Activated CD4-positive, alpha-beta T cell treated with anti-CD3 and anti-CD28 coated beads for 36 hours (primary cell): ENCODE measurements at places on chromosomes 1 and 21.

DNA sequence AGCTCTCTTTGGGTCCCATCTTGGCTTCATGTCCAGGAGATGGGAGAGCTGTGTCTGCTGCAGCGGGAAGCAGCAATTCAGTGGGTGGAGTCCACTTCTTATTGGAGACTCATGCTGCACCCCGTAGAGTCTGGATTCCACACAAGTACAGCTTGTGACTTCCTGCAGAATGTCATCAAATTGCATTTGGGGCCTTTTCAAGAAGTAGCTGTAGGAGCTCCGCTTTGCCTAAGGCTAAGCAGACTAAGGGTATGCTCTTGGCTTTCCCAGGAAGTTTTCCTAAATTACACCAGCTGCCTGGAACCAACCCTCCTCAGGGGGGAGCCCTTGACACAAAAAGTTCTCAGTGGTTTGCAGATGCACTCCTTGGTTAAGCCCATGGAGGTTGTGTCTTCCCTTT, 5.7 kb upstream of the MOB3C start:
- H3K27ac ChIP-seq = no peak overlapping the region
- no peak overlapping the region for H3K4me3 ChIP-seq
- peak; percentile 40 for DNase-seq
- peaks cover 1% of the 10 kb centered on the region for H3K4me1 ChIP-seq

DNA sequence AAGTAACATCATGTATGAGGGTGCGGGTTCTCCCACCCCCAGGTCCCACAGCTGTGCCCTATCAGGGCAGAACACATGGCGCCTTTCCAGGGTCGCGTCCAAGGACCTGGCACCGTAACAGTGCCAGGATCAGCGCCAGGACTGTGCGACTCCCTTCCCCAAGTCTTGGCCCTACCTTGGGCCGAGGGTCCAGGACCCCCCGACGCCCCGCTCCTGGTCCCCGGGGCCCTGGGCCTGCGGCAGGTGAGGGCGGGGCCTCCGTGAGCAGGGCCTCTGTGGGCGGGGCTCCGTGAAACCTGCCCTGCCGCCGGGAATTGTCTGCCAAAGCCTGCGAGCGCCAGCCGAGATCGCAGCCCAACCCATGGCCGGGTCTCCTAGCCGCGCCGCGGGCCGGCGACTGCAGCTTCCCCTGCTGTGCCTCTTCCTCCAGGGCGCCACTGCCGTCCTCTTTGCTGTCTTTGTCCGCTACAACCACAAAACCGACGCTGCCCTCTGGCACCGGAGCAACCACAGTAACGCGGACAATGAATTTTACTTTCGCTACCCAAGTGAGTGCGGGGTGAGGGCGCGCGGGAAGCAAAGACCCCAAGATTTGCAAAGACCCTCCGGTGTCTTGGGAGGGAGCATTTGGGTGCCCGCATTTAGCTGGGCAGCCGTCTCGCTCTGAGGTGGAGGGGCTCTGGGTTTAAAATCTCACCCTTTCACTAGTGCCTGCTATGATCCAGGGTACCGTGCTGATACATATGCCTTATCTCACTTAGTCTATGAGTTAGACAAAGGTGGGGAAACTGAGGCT, at the start of gene RHBG:
Gene RHBG (plus strand): TSS at position 323 of the 796 bp plus-strand sequence. CDS start 39 bp downstream, at position 362.
- H3K4me1 ChIP-seq = peaks cover 2% of the 10 kb centered on the region
- DNase-seq = peak; percentile 35
- peaks cover 23% of the 10 kb centered on the region for H3K27me3 ChIP-seq
- no peak within 1 kb of the TSS for H3K27ac ChIP-seq
- H3K4me3 ChIP-seq = peak within 1 kb of the TSS; percentile 47
- no peaks in the 10 kb centered on the region for H3K36me3 ChIP-seq

DNA sequence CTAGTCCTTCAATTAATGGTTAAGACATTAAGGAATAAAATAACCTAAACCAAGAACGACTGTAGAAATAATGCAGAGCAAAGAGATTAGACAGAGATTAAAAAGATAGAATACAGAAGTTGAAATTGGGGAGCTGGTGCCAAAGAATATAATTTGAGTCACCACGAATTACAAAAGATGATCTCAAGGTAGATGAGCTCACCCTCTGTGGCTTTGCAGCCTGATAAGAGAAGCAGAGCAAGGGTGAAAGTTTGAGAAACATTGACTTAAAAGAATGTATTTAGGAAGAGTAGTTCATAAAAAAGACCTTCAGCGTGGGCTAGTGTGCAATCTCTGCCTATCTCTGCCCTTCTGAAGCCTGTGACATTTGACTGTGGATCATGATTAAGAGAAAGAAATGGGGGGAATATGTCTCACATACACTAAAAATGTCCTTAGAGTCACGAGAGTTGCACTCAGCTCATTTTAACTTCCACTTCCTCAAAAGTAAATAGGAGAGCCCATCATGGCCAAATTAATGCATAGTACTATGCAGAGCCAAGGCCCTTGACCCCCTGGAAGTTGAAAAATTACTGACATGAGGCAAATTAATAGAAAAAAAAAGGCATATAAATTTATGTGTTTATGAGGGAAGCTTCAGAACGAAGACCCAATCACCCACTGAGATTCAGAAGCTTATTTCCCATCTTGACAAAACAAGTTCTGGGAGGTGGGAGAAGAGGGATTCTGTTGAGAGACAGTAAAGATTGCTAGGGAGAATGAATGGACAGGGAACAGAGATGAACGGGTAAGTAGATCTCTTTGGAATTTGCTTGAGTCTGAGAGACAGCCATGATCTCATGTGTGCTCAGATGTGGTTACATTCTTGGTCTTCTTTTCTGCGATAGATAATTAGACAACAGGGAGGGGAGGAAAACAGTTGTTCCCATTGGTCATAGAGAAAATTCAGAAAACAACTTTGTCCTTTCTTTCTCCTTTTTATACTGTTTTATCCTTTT, 395.4 kb upstream of the LRRC7 start:
- no peaks in the 10 kb centered on the region for H3K36me3 ChIP-seq
- H3K4me1 ChIP-seq = no peaks in the 10 kb centered on the region
- H3K27me3 ChIP-seq = no peaks in the 10 kb centered on the region
- H3K4me3 ChIP-seq = no peak overlapping the region

- no peaks in the 10 kb centered on the region for H3K4me1 ChIP-seq
- no peak overlapping the region for H3K27ac ChIP-seq
- H3K4me3 ChIP-seq = no peak overlapping the region
- H3K36me3 ChIP-seq = peaks cover 11% of the 10 kb centered on the region
- no peaks in the 10 kb centered on the region for H3K27me3 ChIP-seq
Observed at GRCh38 chr1:43736819-43737218, 29.5 kb downstream of the ST3GAL3 start.

DNA sequence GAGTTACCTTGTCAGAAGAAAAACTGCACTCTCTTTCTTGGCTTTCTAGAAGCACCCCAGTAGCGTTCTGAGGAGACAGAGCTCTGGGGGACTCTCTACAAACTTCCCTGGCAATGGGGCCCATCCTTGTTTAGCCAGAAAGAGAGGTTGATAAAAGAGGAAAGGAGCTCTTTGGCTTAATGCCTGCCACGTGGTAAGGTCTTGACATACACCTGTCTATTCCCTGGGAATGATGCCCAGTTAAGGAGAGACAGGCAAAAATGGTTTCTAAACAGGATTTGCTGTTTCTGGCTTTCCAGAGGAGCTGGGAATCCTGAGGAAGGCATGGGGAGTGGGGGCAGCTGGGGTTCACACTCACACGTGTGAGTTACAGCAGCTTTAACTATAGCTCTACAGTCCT, 30.2 kb upstream of the IL20 start:
- DNase-seq = no peak
- H3K27me3 ChIP-seq = peaks cover 2% of the 10 kb centered on the region
- no peaks in the 10 kb centered on the region for H3K36me3 ChIP-seq
- H3K4me3 ChIP-seq = no peak overlapping the region
- H3K4me1 ChIP-seq = no peaks in the 10 kb centered on the region

- DNase-seq = no peak
- H3K27me3 ChIP-seq = no peaks in the 10 kb centered on the region
- H3K27ac ChIP-seq = no peak overlapping the region
- no peaks in the 10 kb centered on the region for H3K36me3 ChIP-seq
Observed at GRCh38 chr1:109542657-109543056, 3.0 kb downstream of the GPR61 start.

- peak; percentile 4 for DNase-seq
- H3K4me3 ChIP-seq = no peak overlapping the region
- H3K27me3 ChIP-seq = peaks cover 2% of the 10 kb centered on the region
- no peaks in the 10 kb centered on the region for H3K4me1 ChIP-seq
Observed at GRCh38 chr21:45987121-45987711, 5.6 kb downstream of the COL6A1 start.

- H3K4me1 ChIP-seq = peaks cover 12% of the 10 kb centered on the region
- no peak overlapping the region for H3K27ac ChIP-seq
- H3K4me3 ChIP-seq = no peak overlapping the region
- H3K36me3 ChIP-seq = no peaks in the 10 kb centered on the region
- no peaks in the 10 kb centered on the region for H3K27me3 ChIP-seq
Observed at GRCh38 chr1:168148916-168149315, 12.2 kb upstream of the GPR161 start.

GRCh38 chr1:211326528-211327345, at the start of gene TRAF5:
Gene TRAF5, plus strand, starts transcription at chr1:211326833. Its CDS starts 26,407 bp downstream, at chr1:211353240.
- H3K27me3 ChIP-seq = no peaks in the 10 kb centered on the region
- DNase-seq = peak; percentile 67
- peaks cover 10% of the 10 kb centered on the region for H3K36me3 ChIP-seq
- H3K4me3 ChIP-seq = peak within 1 kb of the TSS; percentile 87
- H3K27ac ChIP-seq = peak within 1 kb of the TSS; percentile 95
- H3K4me1 ChIP-seq = peaks cover 82% of the 10 kb centered on the region

DNA sequence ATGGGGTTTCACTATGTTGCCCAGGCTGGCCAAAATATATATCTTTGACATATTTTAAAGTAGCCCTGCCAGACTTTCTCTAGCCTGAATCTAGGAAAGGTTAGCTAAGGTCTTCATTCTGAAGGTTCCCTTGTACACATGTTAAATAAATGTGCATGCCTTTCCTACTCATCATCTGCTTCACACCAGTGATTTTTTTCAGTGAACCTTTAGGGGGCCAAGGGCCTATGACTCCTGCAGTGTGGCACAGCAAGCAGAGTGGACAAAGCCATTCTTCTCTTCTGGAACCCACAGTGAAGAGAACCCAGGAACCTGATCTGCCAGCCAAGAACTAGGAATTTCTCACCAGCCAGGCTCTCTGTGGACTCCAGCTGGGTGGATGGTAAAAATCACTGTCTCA, 22.9 kb downstream of the CBR1 start:
- no peak overlapping the region for H3K4me3 ChIP-seq
- H3K27me3 ChIP-seq = peaks cover 7% of the 10 kb centered on the region
- H3K4me1 ChIP-seq = no peaks in the 10 kb centered on the region
- no peak for DNase-seq
- peaks cover 5% of the 10 kb centered on the region for H3K36me3 ChIP-seq
- H3K27ac ChIP-seq = no peak overlapping the region

GRCh38 chr1:207362962-207363860, 41.7 kb downstream of the CD55 start:
- no peak overlapping the region for H3K4me3 ChIP-seq
- H3K27ac ChIP-seq = no peak overlapping the region
- H3K36me3 ChIP-seq = peaks cover 20% of the 10 kb centered on the region
- DNase-seq = peak; percentile 37
- no peaks in the 10 kb centered on the region for H3K27me3 ChIP-seq

DNA sequence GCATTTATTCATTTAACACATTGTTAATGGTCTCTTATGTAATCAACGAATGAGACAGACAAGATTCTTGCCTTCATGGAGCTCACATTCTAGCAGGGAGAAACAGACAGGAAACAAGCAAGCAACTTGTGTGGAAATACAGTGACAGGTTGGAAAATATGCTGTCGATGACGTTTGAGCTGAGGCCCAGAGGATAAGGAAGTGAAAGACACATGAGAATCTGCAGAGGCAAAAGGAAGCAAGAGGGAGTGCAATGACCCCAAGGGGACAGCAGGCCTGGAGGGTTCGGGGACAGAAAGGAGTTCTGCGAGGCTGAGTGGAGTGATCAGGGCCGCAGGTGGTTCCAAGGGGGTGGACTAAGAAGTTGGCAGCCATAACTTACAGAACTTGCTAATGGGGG, 60.6 kb upstream of the AKT3 start:
- peaks cover 18% of the 10 kb centered on the region for H3K27me3 ChIP-seq
- no peak overlapping the region for H3K27ac ChIP-seq
- no peak overlapping the region for H3K4me3 ChIP-seq
- DNase-seq = no peak
- H3K36me3 ChIP-seq = no peaks in the 10 kb centered on the region

GRCh38 chr1:42335809-42336518, 929 bp upstream of the FOXJ3 start:
- no peaks in the 10 kb centered on the region for H3K36me3 ChIP-seq
- no peaks in the 10 kb centered on the region for H3K27me3 ChIP-seq
- peak overlapping the region; percentile 89 for H3K27ac ChIP-seq
- H3K4me3 ChIP-seq = peak overlapping the region; percentile 84

DNA sequence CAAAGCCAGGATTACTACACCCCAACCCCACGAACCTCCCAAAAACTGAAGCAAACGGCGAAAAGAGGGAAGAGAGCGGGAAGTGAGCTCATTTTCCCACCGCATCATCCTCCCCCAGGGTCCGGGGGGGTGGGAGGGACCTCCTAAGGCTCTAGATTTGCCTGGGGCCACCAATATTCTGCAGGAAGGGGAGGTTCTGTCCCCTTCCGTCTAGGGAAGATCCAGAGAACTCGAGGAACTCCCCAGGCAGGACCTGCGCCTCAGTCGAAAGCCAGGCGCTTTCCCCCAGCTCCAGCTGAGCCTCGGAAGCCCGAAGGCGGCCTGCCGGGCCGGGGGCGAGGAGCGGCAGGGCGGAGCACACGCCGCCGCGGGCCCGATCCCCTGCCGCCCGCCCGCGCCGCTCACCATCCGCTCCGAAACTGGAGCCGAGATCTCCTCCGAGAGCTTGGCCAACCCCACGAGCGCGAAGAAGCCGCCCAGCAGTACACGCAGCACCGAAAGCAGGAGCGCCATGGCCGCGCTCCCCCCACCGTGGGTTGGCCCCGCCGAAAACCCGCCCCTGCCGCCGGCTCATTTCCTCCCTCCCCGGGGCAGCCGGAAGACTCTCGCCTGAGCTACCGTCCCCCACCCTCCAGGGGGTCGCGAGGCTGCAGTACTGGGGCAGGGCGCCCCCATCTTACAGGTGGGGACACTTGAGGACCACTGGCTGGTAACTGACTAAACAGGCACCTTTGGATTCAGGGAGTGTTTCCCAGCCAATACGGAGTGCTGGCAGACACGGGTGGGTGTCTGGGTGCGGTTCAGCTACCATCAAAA, at the start of gene TMEM35B:
Gene TMEM35B (minus strand): TSS at position 555 of the 816 bp plus-strand sequence. CDS start 42 bp downstream, at position 513.
- peak within 1 kb of the TSS; percentile 93 for H3K4me3 ChIP-seq
- peaks cover 23% of the 10 kb centered on the region for H3K36me3 ChIP-seq
- H3K27ac ChIP-seq = peak within 1 kb of the TSS; percentile 93
- peak; percentile 88 for DNase-seq
- H3K4me1 ChIP-seq = peaks cover 43% of the 10 kb centered on the region
- no peaks in the 10 kb centered on the region for H3K27me3 ChIP-seq
